ENCODE measurements at places on chromosomes 16 and 17.

DNA sequence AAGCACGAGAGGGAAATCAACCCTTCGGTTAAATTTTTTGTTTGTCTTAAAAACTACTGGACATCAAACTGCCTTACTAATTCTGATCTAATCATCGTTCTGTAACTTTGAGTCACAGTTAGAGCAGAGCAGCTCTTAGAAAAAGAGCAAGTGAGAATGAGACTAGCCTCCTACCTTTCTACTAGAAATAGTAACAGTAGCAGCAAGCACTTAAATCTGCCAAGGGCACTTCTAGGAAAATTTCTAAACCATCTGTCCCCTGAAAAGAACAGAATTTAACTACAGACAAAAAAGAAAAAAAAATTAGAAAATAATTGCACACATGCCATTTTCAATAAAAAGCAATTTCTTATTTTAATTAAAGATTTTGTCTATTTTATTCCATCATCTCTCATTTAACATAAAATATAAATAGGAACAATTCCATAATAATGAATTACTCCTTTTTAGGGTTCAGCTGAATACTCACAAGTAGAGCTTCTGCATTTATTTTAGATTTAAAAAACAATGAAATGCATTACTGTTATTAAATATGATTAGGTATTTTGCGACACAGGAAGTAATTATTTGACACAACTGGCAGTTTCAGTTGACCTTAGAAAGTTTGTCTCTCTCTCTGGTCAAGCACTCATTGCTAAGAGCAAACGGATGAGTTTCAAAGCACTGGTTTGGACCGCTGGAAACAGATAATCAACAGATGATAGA, 250.8 kb upstream of the SOX9 start:
- DNase-seq, result no peak

GRCh38 chr16:67169642-67170167, 633 bp upstream of the NOL3 start:
- no peak for DNase-seq

GRCh38 chr17:33447090-33447489, 154.0 kb upstream of the ASIC2 start:
- no peak for DNase-seq

DNA sequence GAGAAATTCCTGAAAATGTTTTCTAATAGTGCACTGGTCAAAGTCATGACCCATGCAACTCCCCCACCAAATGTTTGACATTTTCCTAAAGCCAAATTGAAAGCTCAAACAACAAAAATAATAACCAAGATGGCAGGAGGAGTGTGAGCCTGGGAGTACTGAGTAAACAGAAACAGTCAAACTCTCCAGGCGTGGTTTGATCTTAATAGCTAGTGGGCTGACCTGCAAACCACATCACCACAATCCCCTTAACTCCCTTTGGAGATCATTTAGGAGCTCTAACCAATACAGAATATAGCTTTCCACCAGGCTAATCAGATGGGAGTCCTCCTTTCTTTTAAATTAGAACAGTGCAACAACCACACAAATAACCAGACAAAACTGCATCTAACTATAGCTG, 19.2 kb upstream of the MEIOC start:
- DNase-seq, result no peak

DNA sequence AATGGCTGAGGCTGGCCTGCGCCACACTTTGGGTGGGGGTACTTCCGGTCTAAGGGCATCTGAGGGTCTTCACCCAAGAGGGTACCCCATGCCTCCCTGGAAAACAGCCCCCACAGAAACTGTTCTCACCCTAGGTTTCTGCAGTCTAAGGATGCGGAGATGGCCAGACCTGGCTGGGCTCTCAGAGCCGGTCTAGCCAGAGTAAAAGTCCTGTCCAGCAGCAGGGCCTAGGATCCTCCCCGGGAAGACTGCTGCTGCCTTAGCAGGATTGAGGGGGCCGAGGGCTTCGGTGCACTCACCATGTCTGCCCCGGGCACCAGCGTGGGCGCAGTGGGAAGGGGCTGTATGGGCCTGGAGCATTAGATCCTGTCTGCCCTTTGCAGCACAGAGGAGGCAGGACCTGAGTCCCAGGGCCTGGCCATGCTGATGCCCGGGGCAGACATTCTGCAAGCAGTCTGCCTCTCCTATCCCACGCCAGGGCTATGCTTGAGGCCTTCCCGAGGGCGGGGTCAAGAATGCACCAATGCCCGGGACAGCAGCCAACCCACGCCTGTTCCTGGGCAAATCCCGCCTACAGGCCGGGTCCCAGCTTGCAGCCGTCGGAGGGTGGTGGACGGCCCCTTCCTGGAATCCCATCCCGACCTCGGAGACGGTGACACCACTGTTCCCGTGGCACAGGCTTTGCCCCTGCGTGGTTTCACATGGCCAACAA, 54.7 kb downstream of the CBFA2T3 start:
- no peak for DNase-seq

DNA sequence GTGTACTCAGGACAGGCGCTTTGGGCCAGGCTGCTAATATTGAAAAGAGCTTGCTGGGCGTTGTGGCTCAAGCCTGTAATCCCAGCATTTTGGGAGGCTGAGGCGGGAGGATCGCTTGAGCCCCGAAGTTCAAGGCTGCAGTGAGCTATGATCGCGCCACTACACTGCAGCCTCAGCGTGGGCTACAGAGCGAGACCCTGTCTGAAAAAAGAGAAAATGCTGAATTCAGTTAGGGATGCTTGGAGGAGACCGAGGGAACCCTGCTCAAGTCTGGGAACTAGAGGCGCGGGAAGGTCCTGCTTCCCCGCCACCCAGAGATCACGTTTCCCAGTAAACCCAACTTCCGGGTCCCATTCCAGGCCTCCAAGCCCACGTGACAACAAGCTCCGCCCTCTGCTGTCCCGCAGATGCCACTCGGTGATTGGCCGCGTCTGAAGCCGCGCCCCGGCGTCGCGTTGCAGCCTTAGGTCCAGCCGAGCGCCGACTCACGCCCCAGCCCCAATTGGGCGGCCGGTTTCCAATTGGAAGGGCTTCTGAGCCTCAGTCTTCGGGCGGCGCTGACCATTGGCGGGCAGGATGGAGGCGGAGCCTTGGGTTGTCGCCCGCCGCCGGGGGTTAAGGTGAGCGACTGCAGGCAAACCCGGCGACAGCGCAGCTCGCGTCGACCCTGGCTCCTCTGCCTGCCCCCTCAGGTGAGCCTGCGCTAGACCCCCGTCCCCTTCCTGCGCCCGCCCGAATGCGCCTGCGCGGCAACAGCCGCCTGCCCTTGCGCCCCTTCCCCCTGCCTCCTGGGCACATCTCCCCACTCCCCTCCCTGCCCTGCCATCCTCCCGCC, at the start of gene PHKG2:
TSS of gene PHKG2 (plus strand) at position 627 of the 835 bp plus-strand sequence. CDS start 396 bp downstream, outside the sequence.
- DNase-seq, result peak; percentile 98

- DNase-seq, result no peak
These were observed 49.0 kb downstream of the CCDC182 start for GRCh38 chr17:57696050-57696449.

DNA sequence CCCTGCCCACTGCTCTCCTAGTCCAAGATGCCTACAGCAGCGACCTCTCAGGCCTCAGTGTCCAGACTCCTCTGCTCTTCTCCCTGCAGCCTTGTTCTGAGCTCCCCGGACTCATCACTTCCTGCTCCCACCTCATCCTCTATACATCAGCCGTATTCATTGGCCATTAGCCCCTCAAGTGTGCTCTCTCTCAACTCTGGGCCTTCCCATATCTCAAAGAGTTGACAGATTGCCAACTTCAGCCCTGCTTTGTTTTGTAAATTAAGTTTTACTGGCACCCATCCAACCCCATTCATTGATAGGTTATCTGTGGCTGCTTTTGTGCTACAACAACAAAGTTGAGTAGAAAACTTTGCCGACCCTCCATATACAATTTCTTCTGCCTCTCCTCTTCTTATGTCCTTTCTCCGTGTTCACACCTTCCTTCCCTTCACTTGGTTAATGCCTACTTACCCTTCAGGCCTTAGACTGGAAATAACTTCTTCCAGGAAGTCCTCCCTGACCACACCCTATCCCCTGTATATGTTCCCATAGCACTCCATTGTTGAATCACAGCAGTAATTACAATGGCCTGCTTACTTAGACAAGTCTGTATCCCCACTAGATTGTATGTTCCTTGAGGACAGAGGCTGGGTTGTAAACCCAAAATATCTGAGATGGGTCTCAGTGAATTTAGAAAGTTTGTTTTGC, 63.4 kb upstream of the TANC2 start:
- DNase-seq, result no peak

GRCh38 chr16:61968242-61969076, 67.8 kb downstream of the CDH8 start:
- no peak for DNase-seq

- DNase-seq, result no peak
These were observed 5.2 kb upstream of the TSPOAP1 start for GRCh38 chr17:58333736-58334207.

DNA sequence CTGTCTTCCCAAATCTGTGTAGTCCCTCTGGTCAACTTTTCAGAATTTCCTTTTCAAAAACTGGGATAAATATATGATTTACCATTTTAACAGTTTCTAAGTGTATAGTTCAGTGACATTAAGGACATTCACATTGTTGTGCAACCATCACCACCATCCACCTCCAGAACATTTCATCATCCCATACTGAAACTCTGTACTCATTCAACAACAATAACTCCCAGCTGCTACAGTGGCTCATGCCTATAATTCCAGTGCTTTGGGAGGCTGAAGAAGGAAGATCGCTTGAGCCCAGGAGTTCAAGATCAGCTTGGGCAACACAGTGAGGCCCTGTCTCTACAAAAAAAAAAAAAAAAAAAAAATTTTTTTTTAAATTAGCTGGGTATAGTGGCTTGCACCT, 131.0 kb downstream of the AATF start:
- DNase-seq, result no peak

DNA sequence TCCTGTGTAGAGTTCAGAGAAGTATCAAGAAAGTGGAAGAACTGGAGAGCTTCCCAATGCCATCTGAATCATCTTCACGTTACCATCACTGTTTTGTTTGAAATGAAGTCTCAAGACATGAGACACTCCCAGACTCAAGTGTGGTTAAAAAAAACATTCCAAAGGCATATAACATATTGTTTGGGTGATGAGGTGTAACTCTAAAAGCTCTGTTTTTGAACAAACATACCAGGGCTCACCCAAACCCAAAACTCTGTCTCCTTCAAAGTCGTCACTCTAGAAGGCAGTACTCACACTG, 6.3 kb upstream of the ZCCHC14 start:
- DNase-seq, result no peak

DNA sequence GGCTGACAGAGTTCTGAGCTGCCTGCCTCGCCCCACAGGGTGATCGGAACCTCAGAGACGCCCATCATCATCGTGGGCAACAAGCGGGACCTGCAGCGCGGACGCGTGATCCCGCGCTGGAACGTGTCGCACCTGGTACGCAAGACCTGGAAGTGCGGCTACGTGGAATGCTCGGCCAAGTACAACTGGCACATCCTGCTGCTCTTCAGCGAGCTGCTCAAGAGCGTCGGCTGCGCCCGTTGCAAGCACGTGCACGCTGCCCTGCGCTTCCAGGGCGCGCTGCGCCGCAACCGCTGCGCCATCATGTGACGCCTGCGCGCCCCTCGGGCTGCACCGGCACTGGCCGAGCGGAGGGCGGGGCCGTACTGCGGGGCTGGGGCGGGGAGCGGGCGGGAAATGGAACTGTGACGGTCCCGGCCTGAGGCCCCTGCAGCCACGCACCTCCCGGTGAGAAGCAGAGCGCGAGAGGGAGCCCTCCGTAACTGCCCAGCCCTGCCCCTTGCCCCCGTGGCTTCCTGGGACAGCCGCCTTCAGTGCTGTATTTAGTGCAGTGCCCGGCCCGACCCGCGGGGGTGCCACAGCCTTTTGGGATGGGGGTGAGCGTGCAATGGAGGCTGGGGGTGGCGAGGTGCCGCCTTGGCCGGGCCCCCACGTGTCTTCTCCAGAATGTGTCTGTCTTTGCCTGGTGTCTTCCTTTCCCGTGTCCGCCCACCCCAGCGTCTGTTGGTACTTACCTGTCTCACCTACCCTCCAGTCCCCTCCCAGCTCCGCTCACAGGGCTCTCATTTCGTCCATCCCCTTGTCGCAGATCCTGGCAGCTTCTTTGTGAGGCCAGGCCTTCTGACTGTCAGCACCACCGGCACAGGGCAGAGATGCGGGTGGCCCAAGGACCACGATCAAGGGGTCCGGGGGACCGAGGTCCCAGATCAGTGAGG, 9.8 kb downstream of the RASL10B start:
- no peak for DNase-seq

DNA sequence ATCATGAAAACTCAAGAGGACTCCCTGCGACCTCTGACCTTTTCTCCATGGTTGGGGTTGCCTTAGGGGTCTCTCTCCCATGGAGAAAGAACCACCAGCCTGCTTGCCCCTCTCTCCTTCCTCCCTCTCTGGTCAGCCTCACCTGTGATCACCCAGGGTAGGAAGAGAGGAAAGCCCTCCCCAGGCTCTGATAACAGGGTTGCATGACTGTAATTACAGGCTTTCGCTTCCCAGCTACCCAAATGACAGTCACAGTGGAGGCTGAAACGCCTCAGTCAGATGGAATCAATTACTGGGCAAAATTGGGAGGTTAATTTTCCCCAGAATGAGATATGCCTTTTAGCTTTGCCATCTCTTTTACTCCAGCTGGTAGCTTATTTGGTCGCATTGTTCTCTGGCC, 265.8 kb upstream of the SOX9 start:
- no peak for DNase-seq

DNA sequence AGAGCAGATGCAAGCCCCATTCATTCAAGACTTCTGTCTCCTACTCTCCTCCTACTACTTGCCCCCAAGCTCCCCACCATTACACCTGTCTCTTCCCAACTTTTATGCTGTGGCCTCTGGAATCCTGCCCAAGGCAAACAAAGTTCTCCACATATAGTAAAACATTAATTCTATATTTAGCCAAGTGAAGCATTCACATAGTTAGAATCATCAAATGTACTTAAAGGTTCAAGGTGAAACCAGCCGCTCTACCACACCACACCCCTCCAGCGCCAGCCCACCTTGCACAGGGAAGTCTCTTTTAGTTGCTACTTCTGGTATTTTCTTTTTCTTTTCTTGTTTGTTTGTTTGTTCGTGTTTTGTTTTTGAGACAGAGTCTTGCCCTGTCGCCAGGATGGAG, 25.4 kb upstream of the GUCY2D start:
- DNase-seq, result no peak

DNA sequence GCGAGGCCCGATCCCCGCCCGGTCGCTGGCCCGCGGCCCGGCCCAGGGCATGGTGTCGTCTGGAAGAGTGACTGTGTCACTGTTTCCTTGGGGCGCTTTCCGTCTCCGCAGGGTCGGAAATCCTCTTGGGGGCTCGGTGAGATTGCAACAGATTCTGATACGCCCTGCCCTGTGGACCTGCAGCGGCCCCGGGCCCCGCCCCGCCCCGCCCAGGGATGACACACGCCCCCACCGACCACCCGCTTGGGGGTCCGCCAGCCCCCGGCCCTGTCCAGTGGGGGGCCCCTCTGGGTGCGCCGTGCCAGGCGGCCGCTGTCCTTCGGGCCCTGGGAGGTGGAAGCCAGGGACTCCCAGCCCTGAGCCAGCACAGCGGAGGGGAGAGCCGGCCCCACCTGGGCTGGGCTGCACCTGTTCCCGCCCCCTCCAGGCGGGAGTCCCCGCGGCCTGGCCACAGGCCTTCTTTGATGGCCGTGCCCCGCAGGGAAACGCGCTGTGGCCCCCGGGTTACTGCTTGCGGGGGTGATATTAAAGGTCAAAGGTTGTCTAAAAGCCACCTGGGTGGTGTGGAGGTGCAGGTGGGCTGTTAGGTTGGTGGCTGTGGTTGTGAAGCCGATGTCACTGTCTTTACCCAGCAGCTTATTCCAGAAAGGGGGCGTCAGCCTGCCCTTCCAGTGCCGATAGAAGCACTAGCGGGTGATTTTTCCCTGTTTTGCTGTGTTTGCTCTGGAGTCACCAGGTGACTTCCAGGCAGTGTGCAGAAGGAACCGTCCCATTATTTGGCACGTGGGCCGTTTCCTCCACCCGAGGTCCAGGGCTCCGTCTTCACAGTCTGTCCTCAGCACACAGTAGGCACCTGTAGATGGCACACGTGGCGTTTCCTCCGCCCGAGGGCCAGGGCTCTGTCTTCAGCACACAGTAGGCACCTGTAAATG, 752 bp downstream of the TBC1D24 start:
- no peak for DNase-seq

Data from stimulated activated CD4-positive, alpha-beta T cell treated with anti-CD3 and anti-CD28 coated beads, Interleukin-4, amount 100 ng/mL, for 48 hours (primary cell).